ENCODE measurements at places on chromosomes 12 and 14.

DNA sequence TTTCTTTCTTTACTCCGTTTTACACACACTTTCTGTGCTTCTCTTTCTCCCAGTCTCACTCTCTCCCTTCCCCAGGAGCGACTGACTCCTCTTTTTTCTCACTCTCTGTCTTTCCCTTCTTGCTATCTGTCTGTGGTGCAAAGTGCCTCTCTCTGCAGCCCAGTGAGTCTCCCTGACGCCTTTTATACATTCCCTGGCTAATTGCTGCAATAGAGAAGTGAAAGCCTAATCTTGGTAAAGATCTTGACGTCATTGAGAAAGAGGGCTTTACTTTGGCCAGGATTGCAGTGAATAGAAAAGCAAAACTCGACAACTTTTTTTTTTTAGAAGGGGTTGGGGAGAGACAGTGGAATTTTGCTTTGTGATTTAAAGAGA, 706 bp upstream of the DIO2 start:
- DNase-seq: peak; percentile 9

DNA sequence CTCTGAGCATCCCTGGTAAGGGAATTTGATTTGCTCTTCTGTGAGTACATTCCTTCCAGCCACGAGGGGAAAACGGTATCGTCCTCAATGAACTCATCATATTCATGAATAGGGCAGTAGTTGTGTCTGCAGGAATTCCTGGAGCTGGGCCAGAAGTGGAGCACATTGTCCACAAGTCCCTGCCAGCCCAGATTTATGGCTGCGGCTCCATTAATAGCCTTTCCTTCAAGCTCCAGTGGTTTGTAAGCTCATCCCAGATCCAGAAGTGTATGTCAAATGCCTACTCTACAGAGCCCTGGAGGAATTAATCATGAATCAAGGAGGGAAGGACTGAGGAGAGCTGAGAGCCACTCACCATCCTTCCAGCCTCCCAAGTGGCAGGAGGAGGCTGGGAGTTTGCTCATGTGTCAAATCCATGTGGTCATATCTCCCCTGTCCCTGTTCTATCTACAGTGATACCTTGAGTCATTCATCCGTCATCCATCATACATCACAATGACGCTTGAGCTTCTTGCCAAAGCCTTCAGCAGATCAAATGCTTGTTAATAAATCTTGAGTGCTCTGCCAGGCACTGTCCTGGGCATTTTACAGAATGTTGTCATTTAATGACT, 65.5 kb downstream of the SVOP start:
- no peak for DNase-seq

- DNase-seq: no peak
Measured at GRCh38 chr12:71565535-71565934, 98.1 kb downstream of the ZFC3H1 start.

DNA sequence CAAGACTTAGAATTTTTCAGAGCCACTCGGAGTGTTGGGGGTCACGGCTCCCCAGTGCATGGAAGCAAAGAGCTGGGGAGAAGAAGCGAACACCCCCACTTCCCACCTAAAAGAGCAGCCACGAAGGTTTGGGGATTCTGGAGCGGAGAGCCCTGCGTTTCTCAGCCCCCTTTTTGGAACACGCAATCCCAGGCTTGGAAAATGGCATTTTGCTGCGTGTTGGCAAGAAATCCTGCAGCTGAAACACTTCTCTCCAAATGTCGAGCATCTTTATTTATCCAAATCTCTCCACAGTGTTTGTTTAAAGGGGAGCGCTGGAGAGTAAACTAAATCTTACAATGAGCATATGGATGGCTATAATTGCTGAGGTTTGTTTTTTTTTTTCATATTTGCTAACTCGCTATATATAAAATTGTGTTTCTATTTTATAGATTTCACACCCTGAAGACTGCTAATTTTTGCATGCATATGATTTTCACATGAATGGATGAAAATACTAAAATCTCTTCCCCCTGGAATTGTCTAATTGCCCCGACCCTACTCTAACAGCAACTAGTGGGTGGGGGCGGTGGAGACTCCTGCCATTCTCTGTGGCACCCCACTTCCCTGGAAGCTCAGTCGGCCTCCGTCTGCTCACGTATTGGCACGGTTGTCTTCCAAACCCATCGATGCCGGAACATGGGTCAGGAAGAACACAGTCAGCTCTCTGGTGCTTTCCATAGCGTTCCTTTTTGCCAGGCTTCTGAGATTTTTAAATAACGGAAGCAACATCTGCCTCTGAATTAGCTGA, 120.5 kb downstream of the GCH1 start:
- DNase-seq: no peak

- DNase-seq: no peak
Measured at GRCh38 chr12:131038961-131039950, 85.5 kb downstream of the ADGRD1 start.

- no peak for DNase-seq
Measured at GRCh38 chr14:23104591-23105347, at the start of gene CIROP. TSS of gene CIROP (minus strand) at chr14:23104989. CDS start at chr14:23104920, 69 bp downstream.

- no peak for DNase-seq
Measured at GRCh38 chr14:67778792-67779191, 37.6 kb downstream of the ZFYVE26 start.
